ENCODE measurements at places on chromosomes 11 and 22.

DNA sequence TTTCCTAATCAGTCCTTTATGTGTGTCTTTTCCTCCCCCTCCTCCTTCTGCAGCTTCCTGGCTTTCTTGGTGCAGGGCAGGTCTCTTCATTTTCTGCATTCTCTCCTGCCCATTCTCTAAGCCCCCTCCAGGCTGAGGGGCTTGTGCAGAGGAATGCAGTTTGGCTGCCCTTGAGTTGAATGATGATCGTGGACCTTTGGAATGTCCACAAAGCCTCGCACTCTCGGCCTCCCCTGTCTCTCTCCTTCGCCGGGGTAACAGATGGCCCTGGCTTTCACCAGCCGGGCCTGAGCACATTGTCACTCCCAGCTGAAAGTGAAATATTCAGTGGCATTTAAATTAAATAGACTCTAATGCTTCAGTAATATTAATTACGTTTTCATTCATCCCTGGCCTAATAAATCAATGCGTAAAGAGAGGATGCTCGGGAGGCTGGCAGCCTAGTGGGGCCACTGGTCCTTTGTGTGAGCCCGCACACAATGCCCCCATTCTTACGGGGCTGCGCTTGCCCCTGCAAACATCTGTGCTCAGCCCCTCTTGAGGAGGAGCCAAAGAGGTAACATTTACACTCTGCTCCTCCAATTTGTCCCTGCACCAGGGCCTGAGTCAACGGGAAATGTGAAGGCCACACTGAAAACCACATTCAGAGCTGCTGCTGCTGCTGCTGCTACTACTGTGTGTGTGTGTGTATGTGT, 64.9 kb upstream of the PAX6 start:
- no peak for DNase-seq

- DNase-seq: no peak
Measured at GRCh38 chr22:44838316-44839016, 86.1 kb downstream of the ARHGAP8 start.

- DNase-seq: peak; percentile 66
Measured at GRCh38 chr11:59615120-59615636, 396 bp downstream of the OSBP start.

DNA sequence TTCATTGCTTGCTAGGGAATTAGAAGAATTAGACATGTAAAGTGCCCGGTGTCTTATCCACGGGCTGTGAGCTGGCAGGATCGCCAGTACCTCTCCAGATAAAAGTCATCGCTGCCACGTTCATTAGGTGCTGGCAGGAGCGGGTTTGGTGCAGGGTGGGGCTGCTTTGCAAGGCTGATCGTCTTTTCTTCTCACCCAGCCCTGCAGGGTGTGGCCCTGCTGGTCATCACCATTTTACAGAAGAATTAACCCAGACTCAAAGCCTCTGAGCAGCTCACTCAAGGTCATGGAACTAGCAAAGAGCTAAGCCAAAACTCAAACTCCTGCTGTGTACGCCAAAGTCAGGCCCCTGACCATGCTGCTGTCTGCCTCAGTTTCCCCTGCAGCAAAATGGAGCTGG, 6.1 kb upstream of the FGF4 start:
- DNase-seq: no peak

- DNase-seq: no peak
Measured at GRCh38 chr22:24105013-24105360, 76.3 kb upstream of the SUSD2 start.

GRCh38 chr11:96905143-96905542, 515.3 kb downstream of the JRKL start:
- no peak for DNase-seq

GRCh38 chr11:118117790-118118601, 31.2 kb upstream of the SMIM35 start:
- DNase-seq: no peak

GRCh38 chr11:134414766-134415765, 3.0 kb upstream of the B3GAT1 start:
- DNase-seq: no peak

GRCh38 chr11:78420796-78421209, 3.2 kb upstream of the GAB2 start:
- DNase-seq: no peak

DNA sequence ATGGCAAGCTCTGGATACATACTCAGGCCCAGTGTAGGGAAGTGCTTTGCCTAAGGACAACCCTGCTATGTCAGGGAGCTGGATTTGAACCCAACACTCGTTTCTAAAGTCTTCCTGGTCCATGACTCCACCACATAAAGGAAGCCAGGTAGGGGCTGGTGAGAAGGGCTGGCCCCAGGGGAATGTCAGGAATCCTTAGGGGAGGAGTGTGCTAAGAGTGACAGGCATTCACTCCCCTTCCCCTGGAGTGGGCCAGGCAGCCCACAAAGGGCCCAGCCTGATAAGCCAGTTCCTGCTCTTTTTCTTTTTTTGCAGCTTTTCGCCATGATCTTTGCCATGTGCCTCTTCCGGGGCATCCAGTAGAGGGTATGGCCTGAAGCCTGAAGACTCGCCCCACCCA, 21.9 kb downstream of the TP53I11 start:
- DNase-seq: no peak

- DNase-seq: no peak
Measured at GRCh38 chr22:40403141-40403540, 32.7 kb downstream of the SGSM3 start.

GRCh38 chr11:64744544-64745188, 724 bp upstream of the RASGRP2 start:
- no peak for DNase-seq

DNA sequence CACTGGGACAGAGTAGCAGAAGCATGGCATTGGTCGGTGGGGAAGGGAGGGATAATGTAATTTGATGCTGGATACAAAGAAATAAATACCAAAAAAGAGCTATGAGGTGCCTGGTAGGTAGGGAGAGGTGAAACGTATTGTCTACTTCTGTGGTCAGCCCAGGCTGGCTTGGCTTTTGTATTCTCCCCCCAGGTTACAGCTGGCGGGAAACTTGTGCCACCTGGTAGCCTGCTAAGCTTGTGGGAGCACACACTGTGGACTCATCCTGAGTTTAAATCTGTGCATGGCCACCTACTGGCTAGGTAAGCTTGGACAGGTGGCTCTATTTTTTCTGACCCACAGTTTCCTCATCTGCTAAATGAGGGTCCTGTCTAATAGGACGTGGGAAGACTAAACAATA, 165.2 kb upstream of the E2F8 start:
- no peak for DNase-seq

GRCh38 chr11:19365743-19366410, 125.1 kb upstream of the E2F8 start:
- DNase-seq: no peak

- DNase-seq: no peak
Measured at GRCh38 chr11:67268962-67269268, 2.6 kb downstream of the GRK2 start.

- DNase-seq: no peak
Measured at GRCh38 chr22:48300877-48301276, 1526.8 kb downstream of the BRD1 start.

DNA sequence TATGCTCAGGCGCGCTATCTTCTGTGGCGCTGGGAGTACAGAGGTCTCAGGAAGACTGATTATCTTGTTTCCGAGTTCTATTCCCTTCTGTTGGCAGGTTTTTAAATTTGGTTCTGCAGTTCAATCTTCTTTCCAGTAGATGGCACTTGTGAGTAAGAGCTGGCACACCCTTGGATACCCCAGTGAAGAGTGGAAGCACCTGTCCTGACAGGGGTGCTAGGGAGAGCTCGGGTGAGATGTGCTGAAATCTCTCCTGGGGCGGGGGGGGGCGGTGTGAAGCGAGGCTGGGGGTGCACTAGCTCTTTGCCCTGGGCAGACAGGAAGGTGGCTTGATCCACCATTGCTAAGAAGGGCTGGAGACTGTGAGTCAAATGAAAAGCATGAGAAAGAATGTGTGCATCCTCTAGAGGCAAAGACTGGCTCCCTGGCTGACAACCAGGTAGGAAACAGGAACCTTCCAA, 679.9 kb upstream of the CCDC179 start:
- no peak for DNase-seq

- DNase-seq: no peak
Measured at GRCh38 chr11:131669401-131669780, 299.0 kb downstream of the NTM start.

DNA sequence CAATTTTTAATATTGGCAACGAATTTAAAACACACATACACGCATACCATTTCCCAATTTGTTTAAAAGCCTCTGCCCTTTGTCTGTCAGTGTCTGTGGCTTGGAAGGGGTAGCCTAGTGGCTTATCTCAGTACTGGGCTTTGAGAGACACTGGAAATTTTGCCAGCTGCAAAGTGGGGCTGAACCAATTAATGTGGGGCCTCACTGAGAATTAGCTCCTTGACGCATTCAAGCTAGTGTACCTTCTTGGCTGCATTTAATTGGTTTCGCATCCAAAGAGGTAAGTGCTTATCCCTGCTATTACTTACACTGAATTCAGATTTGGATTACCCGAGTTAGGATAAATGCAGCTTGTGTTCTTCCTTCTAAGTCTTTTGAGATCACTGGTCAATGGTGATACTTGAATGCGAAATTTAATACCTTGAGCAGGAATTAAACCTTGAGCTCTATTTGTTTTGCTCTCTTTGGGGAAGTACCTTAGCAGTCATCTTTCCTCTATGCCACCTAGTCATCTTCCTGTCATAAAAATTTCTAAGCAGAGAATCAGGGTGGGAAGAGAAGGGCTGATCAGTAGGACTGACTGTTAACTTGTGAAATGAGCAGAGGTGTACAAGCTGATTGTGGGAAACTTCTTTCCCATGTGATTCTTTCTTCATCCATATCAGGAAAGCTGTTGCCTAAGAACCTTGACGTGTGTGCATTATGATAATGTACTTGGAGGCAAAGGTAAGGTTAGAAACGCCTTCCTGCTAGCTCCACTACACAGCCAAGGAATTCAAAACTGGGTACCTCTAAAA, 187.7 kb upstream of the E2F8 start:
- no peak for DNase-seq

- no peak for DNase-seq
Measured at GRCh38 chr11:10002221-10002620, 291.8 kb downstream of the SBF2 start.

- DNase-seq: no peak
Measured at GRCh38 chr11:17573526-17573925, 26.5 kb downstream of the OTOG start.

DNA sequence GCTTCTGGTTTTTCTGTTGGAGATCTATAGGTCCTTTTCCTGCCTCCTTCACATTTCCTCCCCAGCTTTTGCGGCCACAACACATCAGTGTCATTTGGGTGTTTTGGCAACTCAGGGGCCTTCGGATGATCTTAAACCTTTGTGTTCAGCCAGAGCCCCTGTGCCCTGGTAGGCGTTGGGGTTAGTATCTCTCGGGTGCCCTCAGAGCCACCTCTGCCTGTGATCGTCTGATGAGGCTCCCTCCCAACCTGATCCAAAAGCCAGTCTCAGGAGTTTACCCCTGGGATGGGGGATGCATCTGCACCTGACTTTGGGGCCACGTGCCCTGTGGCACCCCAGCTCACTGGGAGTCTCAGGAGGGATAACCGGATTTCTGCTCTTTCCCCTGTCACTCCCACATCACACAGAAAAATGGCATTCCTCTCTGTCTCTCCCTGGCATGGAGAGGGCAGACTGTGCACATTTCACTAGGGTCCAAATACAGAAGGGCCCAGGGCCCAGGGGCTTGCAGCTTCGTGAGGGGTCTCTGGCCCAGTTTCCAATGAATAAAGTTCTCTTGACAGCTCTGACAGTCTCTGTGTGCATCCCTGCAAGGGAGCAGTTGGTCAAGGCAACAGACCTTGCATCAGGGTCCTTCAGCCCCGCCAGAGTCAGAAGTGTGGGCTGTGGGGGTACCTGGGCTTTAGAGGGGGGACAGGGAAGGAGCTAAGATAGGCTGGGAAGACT, 2.6 kb downstream of the RNF26 start:
- no peak for DNase-seq

- DNase-seq: no peak
Measured at GRCh38 chr11:45157247-45158209, 11.1 kb downstream of the PRDM11 start.

GRCh38 chr11:8671193-8671612, 11.3 kb downstream of the TRIM66 start:
- no peak for DNase-seq

DNA sequence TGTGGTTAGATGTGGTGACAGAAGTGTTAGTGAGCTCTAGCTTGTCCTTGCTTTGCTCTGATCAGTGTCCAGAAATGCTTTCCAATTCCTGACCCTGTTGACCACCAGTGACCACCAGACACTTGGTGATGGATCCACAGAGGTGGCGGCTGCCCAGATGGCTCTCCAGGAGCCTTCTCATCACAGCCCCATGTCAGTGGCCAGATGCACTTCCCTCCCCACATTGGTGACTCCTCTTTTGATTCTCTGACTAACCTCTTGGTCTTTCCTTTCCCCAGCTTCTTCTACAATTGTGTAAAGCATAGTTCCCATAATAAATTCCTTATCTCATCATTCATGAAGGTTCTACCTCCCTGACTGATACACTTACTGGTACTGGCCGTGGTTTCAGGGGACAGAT, 40.1 kb upstream of the CXCR5 start:
- DNase-seq: no peak

- DNase-seq: no peak
Measured at GRCh38 chr11:83311701-83312100, 25.5 kb upstream of the CCDC90B start.

DNA sequence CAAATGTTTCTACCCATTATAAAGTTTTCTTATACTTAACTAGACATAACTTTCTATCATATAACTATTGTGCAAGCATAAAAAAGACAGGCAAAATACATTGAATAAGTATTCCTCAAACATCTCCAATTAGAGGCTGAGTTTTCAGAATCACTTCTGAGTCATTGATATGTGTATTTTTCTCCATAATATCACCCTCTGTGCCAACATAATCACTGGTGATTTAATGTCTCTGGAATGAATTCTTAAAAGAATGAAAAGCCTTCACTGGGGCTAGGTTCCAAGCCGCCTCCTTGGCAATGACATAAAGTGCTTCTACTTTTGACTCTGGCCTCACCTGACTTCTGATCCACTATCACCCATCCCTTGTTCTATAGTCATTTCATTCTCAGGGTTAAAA, 197.0 kb upstream of the E2F8 start:
- DNase-seq: no peak

- no peak for DNase-seq
Measured at GRCh38 chr11:11865449-11865848, 23.7 kb downstream of the USP47 start.

GRCh38 chr11:44264761-44265160, 45.2 kb downstream of the ALX4 start:
- no peak for DNase-seq

- no peak for DNase-seq
Measured at GRCh38 chr22:50004918-50005317, 7.6 kb downstream of the IL17REL start.

GRCh38 chr11:31443802-31444201, 65.6 kb downstream of the IMMP1L start:
- DNase-seq: no peak

- no peak for DNase-seq
Measured at GRCh38 chr11:2718817-2719438, 19.1 kb upstream of the KCNQ1OT1 start.

DNA sequence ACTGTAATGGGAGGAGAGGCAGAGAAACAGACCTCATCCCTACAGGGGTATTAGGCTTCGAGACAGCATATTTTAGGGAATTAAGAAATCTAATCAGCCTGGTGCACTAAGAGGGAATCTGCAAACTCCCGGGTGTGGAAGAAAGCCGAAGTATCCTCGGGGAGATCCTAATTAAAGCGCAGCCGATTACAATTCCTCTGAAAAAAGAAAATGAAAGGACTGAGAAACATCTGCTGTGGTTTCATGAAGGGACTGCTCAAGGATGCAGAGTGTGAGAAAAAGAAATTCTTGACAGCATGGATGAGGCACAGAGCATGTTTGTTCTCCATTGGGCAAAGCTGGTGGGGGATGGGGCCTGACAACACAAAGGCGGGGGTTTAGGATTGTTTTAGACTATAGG, 290.0 kb upstream of the LARGE1 start:
- DNase-seq: no peak

GRCh38 chr11:2295971-2296912, 5.5 kb downstream of the C11orf21 start:
- no peak for DNase-seq

Data from stimulated activated naive CD4-positive, alpha-beta T cell (primary cell).